Cardiac fibroblast (primary cell): ENCODE measurements at places on chromosomes 16 and 17.

GRCh38 chr17:39318636-39319035 is 82.8 kb downstream of the FBXL20 start:
- no peak for DNase-seq

- no peak for DNase-seq
Measured at GRCh38 chr16:1906055-1906845, 12.0 kb downstream of the HS3ST6 start.

DNA sequence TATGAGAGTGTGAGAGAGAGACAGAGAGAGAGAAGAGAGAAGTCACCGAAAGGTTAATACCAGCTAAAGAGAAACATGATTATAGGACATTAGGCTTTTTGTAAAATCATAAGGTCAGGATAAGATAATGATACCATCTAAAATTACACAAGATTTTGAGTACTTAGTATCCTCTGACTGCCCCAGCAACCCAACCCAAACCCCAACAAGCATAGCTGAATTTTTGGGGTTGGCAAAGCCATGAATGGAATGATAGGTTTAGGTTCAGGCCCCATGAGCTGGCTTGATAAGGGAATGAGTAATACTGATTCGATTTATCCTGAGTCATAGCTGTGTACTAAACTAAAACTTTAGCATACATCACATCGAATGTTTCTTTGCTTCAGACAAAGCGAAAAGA is 259.5 kb downstream of the IRX3 start:
- DNase-seq = peak; percentile 68

DNA sequence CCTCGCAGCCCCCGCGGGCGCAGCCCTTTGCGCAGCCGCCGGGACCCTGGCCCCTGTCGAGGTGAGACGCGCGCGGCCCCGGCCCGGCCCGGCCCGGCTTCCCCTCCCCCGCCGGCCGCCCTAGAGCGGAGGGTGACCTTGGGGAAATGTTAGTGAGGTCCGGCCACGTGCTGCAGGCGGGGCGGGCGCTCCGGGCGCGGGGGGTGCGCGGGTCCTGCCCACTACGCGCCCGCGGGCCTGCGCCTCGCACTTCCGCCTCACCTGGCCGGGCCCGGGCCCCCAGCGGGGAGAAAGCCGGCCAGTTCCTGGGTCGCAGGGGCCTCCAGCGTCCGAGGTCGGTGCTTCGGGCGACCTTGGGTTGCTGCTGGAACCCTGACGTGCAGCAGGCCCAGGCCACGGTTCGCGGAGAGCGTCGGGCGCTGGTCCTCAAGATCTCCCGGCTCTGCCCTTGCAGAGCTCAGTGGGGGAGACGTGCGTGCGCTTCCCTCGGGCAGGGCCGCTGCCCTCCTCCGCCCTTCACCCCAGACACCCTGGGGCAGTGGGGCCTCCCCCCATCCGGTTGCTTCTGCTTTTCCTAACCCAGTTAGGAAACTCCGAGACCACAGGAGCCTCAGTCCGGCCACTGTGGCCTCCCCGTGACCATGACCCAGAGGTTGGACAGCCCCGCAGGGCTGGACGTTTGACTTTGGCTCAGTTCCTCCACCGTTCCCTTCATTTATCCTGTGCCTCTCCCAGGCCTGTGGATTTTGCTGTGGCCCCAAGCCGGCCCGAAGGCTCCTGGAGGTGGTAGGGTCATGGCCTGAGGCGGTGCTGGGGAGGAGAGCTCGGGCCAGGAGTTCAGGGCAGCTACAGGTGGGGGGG is 791 bp downstream of the MCRIP2 start:
- peak; percentile 31 for DNase-seq

- DNase-seq = no peak
Measured at GRCh38 chr17:77933777-77934398, 24.6 kb upstream of the TNRC6C start.

GRCh38 chr17:10120749-10121148 is 77.7 kb downstream of the GAS7 start:
- DNase-seq = no peak

GRCh38 chr16:50081428-50082018 is 15.8 kb downstream of the HEATR3 start:
- no peak for DNase-seq

GRCh38 chr17:71068408-71068750 is 899.0 kb downstream of the KCNJ2 start:
- DNase-seq = peak; percentile 34

DNA sequence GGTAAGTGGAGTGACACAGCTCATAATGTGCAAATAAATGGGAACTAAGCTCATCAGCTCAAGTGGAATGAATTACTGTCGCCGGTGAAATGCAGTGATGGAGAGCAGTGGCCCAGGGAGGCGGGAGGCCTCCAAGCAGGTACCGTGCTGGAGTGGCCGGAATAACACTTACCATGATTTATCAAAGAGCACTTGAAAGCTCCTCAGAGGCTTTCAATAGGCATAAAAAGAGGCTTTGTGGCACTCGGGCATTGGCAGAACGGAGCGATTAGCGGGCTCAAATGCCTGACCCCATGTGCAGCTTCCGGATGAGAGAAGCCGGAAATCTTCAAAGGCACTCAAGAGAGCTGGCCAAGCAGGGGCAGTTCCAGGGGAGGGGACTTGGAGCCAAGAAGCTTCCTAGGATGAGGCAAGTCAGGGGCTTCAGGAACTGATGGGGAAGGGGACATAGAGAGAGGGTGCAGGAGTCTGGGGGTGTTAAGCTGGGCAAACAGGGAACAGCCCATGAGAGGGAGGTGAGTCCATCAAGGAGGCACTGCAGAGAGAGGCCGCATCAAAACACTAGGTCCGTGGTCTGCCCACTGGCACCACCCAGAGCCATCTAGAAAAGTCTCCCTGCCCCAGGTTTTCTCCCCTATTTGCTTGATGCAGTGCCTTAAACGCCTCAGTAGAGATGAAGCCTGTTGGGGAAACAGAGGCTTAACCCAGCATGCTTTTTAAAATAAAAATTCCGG is 144.0 kb upstream of the IRX6 start:
- no peak for DNase-seq

GRCh38 chr16:86510465-86511261 is at the start of gene FOXF1:
TSS of gene FOXF1 (plus strand) at chr16:86510527. CDS start at chr16:86510570, 43 bp downstream.
- DNase-seq = peak; percentile 41

- DNase-seq = no peak
Measured at GRCh38 chr17:33640629-33641028, 347.5 kb upstream of the ASIC2 start.

DNA sequence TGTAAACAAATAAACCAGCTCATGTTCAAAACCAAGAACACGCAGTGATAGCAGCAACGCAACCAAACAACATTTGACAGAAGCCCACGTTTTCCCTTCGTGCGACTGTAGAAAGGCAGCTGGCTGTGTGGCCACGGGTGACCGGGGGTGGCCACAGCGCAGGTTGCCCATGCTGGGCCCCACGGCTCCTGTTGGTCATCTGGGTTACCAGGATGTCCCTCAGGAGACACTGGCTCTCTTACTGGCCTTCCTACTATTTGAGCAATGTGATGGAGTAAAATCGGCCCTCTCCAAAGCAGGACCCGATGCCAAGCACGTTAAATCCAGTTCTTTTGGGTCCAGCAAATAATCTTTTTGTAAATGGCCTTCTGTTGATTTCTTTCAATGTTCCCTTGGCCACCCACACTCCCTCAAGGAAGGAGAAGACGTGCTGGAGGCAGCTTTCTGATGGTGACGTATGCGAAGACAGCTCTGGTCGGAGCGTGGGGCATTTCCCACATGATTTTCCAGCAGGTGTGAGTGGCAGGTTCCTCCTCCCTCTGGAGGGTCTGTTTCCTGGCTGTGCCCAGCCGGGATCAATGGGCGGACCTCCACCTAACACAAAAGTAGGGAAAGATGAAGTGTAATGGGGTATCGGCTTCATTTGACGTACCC is 143.1 kb upstream of the CHMP6 start:
- no peak for DNase-seq

DNA sequence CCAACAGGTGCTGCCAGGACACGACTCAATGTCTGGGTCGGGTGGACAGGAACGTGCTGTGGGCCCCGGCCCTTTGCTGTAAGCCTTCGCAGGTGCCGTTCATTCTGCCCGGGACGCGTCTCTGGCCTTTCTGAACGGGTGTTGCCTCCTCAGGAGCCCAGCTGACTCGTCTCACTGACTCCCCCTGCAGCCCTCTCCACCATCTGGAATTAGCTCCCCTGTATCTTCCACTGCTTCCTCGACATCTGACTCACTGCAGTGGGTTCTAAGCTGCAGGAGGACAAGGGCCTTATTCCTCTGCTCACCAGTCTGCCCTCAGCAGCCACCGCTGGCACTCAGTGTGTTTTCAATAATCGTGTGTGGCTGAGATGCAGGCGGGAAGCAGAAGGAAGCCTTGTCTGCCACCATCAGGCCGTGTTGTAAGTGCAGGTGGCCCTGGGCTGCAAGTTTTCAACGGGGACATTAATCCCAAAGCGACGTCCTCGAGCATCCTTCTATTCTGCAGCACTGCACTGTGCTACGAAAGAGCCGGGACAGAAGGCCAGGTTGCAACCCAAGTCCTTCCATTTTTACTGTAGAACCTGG is 256.2 kb downstream of the FOXL1 start:
- peak; percentile 66 for DNase-seq

GRCh38 chr17:17063546-17064122 is 21.4 kb downstream of the MPRIP start:
- DNase-seq = peak; percentile 29

DNA sequence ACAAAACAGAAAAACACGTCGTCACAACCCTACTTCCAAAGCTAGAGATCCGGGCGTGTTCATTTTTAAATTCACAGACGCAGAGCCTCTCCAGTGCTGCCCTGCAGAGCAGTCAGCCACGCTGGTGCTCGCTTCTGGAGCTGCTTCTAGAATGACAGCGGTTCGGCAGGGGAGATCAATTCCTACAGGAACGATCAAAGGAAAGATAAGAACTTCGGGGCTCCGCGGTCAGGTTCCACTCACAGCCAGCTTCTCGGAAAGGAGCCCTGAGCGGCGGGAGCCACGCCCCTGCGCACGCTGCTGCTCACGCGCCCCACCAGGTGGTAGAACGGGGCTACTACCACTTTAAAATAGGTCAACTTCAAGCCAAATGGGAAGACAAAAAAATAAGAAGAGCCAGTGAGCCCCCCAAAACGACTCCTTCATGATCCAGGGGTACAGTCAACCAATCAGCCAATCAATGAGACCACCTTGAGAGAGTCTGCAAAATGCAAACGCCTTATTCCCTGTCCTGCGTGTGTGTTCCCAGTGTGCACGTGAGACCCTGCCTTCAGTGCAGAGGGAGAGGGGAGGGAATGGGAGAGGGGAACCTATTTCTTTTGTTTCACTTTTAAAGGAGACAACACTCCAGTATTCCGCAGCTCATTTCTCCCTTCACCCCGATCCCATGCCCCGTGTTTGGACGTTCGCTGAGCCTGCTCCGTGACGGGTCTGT is 209.7 kb downstream of the RBFOX3 start:
- peak; percentile 60 for DNase-seq

- no peak for DNase-seq
Measured at GRCh38 chr16:3949287-3949686, 68.8 kb upstream of the CREBBP start.

DNA sequence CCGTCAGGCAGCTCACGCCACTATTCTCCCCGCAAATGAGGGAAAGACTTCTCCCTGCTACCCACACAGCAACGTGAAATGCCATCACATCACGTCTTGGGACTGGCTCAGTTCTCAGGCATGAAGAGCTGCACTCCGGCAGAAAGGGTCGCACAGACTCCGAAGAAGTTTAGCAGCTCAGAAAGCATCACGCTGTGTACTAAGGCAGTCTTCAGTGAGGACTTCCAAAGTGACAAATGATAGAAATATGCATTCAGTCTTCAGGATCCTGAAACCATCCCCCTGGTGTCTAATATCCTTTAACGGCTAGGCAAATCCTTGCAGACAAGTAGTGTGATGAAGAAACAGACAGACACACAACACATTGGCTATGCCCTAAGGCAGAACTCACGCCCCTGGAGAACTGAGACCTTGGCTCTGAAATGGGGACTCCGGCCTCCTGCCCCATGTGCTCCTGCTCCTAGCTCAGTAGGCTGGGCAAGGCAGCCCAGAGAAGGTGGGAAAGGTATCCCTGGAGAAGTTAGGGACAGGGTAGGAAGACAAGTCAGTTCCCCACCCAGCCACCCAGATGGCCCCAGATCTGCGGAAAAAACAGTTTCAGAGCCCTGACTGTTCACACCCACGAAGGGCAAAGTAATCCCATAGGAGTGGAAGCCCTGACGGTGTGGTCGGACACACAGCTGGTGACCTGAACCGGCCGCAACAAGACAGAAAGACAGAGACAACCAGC is 1.6 kb downstream of the XYLT1 start:
- DNase-seq = peak; percentile 29

DNA sequence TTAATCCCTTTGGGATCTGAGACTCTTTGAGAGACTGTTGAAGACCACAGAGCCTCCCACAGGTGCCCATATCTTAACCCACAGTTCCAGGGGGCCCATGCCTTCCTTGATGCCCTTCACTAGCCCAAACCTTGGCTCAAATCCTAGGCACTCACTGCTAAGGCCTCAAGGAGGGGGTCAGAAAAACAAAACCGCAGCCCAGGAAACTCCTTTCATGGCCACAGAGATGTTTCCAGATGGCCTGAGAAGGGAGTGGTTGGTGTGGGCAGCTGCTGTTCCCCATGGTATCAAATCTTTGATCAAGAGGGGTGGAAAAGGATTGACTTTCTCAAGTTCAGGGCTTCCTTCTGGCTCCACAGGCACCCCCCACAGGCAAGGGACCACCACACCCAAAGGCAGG is 44.7 kb downstream of the CDH1 start:
- no peak for DNase-seq

DNA sequence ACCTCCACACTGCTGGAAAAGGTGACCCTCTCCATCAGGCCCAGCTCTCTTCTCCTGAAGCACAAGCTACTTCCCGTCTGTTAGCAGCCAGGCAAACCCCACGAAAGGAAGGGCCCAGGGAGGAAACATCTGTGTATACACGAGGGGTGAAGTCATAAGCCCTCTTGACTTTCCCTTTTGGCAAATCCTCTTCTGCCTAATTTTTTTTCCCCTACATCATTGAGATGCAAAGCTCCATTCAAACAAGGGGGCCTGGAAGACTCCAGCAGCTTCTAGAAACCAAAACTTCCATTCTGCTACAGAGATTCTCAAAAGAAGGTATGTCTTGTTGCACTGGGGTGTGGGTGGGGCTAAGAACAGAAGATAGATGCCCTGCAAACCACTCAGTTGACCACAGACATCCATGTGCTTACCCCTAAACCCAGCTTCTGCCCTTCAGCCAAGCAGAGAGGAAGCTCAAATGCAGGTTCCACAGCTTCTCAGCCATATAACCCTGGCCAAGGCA is 145.6 kb upstream of the RCVRN start:
- DNase-seq = peak; percentile 14
